Activated T-helper 1 cell treated with anti-CD3 and anti-CD28 coated beads, Interleukin-12 subunit alpha, Interleukin-12 subunit beta, Interleukin-2, Interleukin-4 antibody, amounts not matched to agents 30 ng/mL and 10 ng/mL and 1 ng/mL, durations not matched to agents 14 hours and 24 hours and 36 hours (primary cell): ENCODE measurements at places on chromosomes 3 and 15. TPM values are rescaled to one million over a fixed set of nuclear protein-coding genes. Genes with fewer than 3 reads are reported as not detected.

The PEX5L gene
- total RNA-seq: 0.17 and 0.67 TPM in 2 replicates

GRCh38 chr3:72482589-72483321 lies 365.5 kb downstream of the SHQ1 start:
- H3K36me3 ChIP-seq: peaks cover 12% of the 10 kb centered on the region
- DNase-seq: peak; percentile 47
- H3K4me3 ChIP-seq: peak overlapping the region; percentile 68
- peak overlapping the region; percentile 94 for H3K27ac ChIP-seq
- no peaks in the 10 kb centered on the region for H3K27me3 ChIP-seq

GRCh38 chr3:88509582-88509981 lies 359.8 kb downstream of the C3orf38 start:
- H3K4me1 ChIP-seq: no peaks in the 10 kb centered on the region
- H3K4me3 ChIP-seq: no peak overlapping the region
- H3K27me3 ChIP-seq: no peaks in the 10 kb centered on the region
- no peak overlapping the region for H3K27ac ChIP-seq

DNA sequence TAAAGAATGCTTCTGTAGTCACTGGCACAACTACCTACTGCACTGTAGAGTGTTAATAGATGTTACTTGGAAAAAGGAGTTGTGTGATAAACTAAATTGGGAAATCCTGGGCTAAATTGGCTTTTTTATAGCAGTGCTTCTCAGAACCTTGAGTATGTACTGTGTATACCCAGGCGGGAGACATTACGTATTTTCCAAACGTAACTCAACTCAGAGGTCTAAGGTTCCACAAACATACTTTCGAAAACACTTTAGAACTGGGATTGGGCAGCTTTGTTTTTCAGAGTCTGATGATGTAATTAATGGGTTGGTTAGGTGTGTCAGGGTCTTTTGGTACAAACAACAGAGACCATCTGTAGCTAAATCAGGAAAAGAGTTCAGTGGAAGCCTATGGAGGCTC lies 53.5 kb upstream of the CHST2 start:
- H3K36me3 ChIP-seq: peaks cover 11% of the 10 kb centered on the region
- H3K4me3 ChIP-seq: no peak overlapping the region
- no peaks in the 10 kb centered on the region for H3K27me3 ChIP-seq
- peaks cover 6% of the 10 kb centered on the region for H3K4me1 ChIP-seq
- no peak overlapping the region for H3K27ac ChIP-seq
- DNase-seq: no peak

GRCh38 chr15:97182581-97182980 lies 777.9 kb upstream of the ARRDC4 start:
- H3K27me3 ChIP-seq: no peaks in the 10 kb centered on the region
- no peaks in the 10 kb centered on the region for H3K4me1 ChIP-seq
- H3K36me3 ChIP-seq: no peaks in the 10 kb centered on the region
- no peak overlapping the region for H3K27ac ChIP-seq
- H3K4me3 ChIP-seq: no peak overlapping the region

DNA sequence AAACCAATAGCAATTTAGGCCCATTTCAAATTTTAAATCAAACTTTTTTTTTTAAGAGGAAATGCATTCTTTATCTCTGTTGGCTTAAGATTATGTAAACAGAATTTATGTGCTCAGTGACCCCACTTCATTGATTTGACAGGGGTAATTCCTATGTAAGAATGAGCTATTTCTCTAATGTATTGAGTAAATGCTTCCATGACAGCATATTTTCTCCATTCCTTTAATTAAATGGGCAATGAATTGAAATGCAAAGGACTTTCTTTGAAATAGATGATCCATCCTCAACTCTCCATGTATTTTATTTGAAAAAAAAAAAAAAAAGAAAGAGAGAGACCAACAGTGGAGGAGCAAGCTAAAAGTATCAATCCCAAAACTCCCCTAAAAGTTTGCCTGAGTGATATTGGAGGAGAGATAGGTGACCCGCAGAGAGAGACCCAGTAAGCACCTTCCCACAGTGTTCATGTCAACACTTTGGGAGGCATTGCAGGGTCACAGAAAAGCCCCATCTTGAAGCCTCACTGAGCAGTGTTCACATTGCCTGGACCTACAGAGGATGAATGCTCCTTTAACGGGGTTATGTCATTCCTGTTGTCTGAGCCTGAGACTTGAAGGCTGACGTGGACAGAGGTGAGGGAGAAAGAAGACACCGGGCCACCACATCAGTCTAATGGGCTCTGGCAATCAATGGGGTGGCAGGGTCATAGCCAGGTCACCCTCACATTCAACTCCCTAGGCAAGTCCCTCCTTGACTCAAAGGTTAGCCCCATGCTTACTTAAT lies 176.0 kb downstream of the SHOX2 start:
- no peaks in the 10 kb centered on the region for H3K4me1 ChIP-seq
- H3K36me3 ChIP-seq: no peaks in the 10 kb centered on the region
- DNase-seq: no peak
- no peak overlapping the region for H3K4me3 ChIP-seq
- H3K27ac ChIP-seq: no peak overlapping the region

DNA sequence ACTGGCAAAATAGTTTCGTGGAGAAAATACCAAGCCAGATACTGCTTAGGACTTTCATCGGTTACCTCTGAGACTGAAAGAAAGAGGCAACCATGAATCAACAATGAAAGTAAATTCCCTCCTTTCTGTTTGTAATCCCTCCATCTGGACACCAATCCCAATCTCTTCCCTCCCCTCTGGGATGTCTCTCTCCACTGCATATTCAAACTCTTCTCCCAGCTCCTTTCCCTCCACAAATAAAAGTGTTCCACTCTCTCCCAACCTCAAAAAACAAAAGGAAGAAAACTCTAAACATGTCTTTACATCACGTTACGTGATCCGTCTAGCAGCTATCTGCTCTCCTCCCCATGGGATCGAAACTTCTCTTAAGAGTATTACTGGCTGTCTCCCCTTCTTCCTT lies 55.2 kb downstream of the PRTG start:
- H3K4me3 ChIP-seq: no peak overlapping the region
- no peaks in the 10 kb centered on the region for H3K4me1 ChIP-seq
